ENCODE measurements at places on chromosomes 3 and 15. TPM values are rescaled to one million over a fixed set of nuclear protein-coding genes. Genes with fewer than 3 reads are reported as not detected.

TMEM108 gene
- total RNA-seq, result 0.13 TPM

MAP1A gene
- total RNA-seq, result 0.87 TPM

PYGO1 gene
- 11.8 TPM for total RNA-seq

DPPA2 gene
- not detected for total RNA-seq

SHC4 gene
- total RNA-seq, result 21.3 TPM

COLQ gene
- not detected for total RNA-seq

LSAMP gene
- 16.1 TPM for total RNA-seq

NPTN gene
- 83.3 TPM for total RNA-seq

CTXN2 gene
- not detected for total RNA-seq

- no peak for DNase-seq
Observed at GRCh38 chr3:132209855-132210254, 107.4 kb upstream of the ACP3 start.

DNA sequence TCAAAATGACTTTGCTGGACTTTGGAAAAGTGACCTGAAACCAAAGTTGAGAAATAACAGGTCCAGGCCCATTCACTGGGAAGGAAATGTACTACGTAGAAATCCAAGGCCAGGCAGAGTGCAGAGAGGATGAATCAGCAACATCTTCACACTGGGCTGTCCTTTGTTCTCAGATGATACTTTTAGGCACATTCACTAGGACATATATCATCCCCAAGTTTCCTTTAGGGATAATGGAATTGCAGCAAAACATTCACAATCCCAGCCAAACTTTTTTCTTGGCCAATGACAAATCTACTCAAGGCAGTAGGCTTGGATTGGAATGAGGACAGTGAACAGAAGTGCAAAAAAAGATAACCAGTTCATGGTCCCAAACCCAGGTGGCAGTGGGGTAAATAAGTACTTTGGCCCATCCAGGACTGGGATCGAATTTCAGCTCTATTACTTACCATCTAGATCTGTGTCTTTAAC is 75.1 kb downstream of the CLDN11 start:
- no peak for DNase-seq

GRCh38 chr3:42052484-42053351 is 38.4 kb upstream of the TRAK1 start:
- peak; percentile 94 for DNase-seq

GRCh38 chr3:123641505-123641904 is 56.7 kb upstream of the HACD2 start:
- DNase-seq, result no peak

DNA sequence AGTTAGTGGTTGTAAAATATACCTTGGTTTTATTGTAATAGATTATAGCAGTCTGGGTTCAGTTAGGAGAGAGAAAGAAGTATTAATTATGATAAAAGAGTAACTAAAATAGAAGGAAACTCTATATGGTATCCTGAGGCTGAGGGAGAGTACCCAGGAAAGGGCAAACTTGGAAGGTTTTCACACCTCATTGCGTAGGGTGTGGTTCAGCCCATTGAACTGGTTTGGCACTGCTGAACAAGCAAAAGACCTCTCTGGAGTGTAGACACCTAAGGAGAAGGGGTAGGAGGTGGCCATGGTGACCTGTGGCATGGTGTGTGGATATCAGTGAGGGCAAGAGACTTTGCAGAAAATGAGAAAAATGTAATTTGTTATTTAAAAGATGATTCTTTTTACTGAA is 63.5 kb downstream of the STT3B start:
- no peak for DNase-seq

GRCh38 chr3:123072152-123072551 is 5.3 kb downstream of the PDIA5 start:
- DNase-seq, result no peak

DNA sequence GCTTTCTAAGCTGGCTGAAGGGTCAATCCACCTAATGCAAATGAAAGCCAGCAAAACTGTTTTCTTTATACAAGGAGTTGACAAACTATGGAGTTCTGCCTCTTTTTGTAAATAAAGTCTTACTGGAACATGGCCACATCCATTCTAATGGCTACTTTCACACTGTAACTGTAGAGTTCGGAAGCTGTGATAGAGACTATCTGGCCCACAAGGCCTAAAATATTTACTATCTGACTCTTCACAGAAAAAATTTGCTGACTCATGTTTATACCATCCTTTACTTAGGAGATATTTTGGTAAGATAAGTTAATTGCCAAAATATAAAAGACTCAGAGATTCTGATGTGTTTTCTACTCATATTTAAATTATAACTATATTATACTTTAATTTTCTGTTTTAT is 93.7 kb upstream of the GK5 start:
- DNase-seq, result no peak

DNA sequence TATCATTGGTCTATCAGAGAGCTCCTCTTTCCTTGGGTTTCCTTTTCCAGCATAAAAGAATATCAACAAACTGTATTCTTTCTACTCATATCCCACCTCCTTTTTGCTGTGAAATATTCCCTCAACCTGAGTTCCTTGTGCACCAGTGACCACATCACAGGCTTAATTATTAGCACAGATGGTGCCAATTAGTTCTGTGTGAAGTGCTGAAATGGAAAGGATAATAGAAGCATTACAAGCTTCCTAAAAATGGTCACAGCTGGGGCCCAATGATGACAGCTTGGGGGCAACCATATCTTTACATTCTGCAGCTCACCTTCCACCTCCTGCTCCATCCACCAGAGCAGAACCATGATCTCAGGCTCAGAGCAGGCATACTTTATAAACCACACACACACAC is 84.6 kb downstream of the ANO10 start:
- no peak for DNase-seq
